ENCODE measurements at places on chromosomes 1 and 21. TPM values are rescaled to one million over a fixed set of nuclear protein-coding genes. Genes with fewer than 3 reads are reported as not detected.

GRCh38 chr1:43513471-43514173 is 17.1 kb upstream of the PTPRF start:
- no peak for DNase-seq

- DNase-seq, result no peak
Measured at GRCh38 chr1:226491093-226491850, 57.3 kb upstream of the STUM start.

GRCh38 chr1:169103480-169103893 is 3.0 kb upstream of the ATP1B1 start:
- DNase-seq, result peak; percentile 92

DNA sequence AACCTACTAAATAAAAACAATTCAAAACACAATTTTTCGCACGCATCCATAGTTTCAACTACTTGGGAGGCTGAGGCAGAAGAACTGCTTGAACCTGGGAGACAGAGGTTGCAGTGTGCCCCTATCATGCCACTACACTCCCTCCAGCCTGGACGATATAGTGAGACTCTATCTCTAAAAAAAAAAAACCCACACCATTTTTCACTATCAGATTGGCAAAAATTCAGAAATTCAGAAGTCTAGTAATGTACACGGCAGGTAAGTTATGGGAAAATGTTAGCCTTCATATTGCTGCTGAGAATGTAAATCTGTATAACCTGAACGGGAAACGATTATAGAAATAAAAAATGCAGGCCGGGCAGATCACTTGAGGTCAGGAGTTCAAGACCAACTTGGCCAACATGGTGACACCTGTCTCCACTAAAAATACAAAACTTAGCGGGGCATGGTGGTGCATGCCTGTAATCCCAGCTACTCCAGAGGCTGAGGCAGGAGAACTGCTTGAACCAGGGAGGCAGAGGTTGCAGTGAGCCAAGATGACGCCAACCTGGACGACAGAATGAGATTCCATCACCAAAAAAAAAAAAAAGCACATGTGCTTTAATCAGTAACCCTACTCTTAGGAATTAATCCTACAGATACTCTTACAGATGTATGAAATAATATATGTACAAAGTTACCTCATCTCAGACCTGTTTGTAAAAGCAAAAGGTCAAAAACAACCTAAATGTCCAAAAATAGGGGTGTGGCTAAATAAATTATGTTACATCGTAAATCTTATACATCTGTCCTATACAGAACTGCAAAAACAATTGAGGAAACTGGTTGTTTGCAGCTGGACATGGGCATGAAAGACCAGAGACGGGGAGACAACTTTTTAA is 37.9 kb downstream of the ARID4B start:
- DNase-seq, result no peak

- no peak for DNase-seq
Measured at GRCh38 chr1:70890408-70890807, 157.2 kb downstream of the PTGER3 start.

DNA sequence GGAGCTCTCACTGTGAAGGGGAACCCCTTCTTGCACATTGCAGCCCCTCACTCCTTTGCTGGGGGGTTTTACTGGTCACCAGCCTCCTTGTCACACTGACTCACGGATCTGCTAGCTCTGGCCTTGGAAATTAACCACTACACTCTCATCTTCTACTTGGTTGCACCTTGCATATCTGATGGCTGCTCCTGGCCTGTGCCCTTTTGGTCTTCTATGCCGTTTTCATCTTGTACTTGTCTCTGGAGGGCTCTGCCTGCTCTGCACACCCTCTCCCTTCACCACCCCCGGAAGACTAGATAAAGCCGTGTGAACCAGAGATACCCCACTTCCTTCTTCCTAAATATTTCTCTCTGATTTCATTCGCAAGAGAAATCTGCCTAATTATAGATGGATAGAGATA is 44.6 kb downstream of the CD247 start:
- DNase-seq, result no peak

DNA sequence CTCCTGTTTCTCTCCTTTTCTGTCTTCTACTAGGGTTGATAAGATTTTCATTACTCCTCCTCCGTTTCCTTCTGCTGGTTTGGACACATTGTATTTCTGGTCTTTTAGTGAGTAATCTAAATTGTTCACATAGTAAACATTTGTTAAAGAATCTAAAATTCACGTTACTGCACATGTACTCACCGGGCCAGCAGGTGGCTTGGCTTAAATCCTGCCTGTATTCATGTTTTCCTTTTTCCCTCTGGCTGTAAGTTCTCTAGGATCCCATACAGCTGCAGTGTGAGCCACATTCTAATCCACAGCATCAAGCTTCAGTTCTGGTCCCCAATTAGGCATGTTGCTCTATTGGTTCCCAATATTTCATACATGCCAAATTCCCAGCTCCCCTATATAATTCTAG is 958.3 kb downstream of the ADGRL2 start:
- no peak for DNase-seq

DNA sequence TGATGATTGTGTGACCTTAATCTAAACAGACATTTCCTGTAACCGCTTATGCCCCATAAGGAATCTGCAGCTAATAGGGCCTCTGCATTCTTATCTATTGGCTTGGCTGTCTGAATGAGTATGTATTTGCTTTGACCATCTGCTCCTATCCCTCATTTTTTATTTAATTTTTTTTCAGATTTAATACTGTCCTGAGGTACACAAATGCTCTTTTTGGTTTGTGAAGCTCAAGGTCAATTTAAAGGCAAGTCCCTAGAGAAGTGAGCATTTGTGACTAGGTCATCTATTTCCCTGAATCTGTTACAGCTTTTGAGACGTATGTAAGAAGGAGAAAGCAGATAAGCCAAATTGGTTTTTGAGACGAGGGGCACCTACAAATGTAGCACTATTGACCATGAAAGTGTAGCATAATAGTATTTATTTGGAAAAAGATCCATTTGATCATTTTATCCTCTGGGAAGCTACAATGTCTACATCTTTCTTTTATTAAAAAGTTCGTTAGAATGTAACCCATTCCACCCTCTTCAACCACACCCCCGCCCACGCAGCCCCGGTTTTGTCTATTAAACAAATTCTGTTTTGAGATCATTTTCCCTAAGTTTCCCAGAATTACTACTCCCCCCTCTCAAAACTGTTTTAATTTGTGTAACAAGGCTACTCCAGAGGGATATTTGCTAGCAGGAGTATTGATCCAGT is 69.2 kb upstream of the HSPA13 start:
- no peak for DNase-seq

DNA sequence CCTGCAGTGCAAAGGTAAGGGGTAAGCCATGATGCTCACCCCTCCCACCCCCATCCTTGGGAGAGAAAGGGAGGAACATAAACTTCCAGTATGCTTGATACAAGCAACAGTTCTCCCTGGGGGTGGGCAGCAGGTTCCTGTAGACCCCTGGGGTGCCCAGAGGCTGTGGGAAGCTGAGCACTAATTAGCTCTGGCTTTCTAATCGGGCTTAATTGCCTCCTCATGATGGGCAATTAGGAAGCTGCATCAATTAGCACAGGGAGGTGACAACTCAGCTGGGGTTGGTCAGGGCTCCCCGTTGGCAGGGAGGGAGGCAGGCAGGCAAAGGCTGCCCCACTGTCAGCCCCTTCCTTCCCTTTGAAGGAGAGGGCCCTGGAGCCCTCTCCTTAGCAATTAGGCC is 15.7 kb upstream of the LMNA start:
- no peak for DNase-seq

DNA sequence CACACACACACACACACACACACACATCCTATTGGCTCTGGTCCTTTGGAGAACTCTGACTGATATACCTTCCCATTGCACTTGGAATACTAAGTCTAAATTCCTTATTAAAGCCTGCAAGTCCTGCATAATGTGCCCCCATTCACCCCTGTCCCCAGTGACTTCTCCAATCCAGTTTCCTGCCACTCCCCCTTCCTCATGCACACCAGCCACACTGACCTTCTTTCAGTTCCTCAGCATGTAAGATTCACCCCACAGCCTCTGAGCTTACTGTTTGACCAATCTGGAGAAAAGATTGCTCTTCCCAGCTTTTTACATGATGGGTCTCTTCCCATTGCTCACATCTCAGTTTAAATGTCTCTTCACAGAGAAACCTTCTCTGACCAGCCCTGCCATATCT is 146.6 kb downstream of the TBX15 start:
- DNase-seq, result no peak

- DNase-seq, result peak; percentile 29
Measured at GRCh38 chr1:241356519-241357365, at the start of gene RGS7. TSS of gene RGS7 (minus strand) at chr1:241357205.

Gene PSMA5
- 30.3 TPM for total RNA-seq

Data from thyroid gland (tissue), 4 donors.